ENCODE measurements at places on chromosomes 5 and 9.

DNA sequence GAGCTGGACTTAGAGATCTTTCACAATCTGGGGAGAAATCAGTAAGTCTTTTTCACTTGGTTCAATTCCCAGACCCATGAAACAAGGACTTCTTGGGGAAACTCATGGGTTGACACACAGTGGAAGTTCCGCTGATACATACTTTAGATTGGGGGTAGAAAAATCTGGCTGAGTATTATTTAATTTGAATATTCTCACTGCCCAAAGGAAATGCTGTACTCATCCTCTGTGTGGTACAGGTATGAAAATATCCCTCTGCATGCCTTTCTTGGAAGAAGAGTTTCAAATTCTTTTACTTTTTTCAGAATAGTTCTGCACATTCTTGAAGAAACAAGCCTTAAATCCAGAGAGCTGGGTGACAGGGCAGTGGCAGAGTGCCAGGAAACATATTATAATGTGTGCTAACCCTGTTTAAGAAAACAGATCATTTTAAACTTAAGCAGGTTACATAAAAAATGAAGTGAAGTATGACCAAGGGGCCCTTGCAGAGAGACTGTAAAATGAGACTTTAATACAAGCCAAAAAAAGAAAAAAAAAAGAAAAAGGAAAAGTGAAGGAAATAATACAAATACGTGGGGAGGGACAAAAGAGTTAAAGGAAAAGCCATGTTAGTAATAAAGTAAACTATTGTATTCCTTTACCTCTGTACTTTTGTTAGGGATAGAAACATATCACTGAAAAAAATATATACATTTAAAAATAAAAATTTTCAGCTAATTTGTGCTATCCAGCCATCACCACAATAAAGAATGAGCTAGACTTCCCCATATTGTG lies 173.4 kb upstream of the NR3C1 start:
- no peak for DNase-seq

GRCh38 chr5:163861670-163862069 lies 356.3 kb downstream of the MAT2B start:
- no peak for DNase-seq

DNA sequence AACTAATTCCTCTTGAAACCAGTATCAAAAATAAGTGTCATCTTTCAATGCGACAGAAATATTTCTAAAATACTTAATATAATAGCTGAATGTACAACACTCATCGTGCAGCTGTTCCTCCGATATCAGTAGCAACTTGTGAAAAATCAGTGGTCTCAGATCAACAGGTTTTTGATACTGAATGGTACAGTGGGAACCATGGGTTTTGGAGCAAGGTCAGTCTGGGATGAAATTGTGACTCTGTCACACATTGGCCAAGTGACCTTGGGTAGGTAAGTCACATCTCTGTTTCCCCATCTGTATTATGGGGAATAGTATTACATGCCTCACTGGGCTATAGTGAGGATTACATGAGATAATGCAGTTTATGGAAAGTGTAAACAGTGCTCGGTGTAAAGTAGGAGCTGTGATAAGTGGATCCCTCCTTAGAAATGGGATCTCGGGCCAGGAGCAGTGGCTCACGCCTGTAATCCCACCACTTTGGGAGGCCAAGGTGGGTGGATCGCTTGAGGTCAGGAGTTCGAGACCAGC lies 17.3 kb downstream of the EXOSC2 start:
- DNase-seq: no peak

- DNase-seq: no peak
Measured at GRCh38 chr9:93463638-93464248, 10.4 kb upstream of the FAM120AOS start.

DNA sequence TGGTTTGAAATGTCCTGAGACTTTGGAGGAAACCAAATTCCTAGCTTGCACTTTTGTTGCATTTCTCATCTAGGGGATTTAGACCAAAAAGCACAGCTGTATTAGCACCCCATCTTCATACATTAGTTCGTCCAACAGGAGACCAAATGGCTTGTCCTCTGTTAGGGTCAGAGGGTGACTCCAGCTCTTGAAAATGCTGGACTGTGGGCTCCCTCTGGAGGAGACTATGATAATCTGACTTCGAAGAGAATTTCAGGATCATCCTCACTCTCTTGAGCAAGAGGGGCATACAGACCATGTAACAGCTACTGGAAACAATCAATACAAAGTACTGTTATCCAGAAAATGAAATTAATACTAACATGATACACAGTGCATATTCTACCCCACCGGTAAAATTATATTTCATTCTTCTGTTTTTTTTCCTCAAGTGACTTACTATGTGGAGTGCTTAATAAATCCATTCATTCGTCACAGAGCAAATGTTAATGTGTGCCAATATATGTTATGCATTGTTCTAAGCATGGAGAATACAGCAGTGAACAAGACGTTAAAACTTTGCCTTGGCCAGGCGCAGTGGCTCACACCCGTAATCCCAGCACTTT lies 63.7 kb upstream of the PPP2CA start:
- peak; percentile 4 for DNase-seq

- no peak for DNase-seq
Measured at GRCh38 chr5:137605411-137605810, 106.3 kb upstream of the SPOCK1 start.

DNA sequence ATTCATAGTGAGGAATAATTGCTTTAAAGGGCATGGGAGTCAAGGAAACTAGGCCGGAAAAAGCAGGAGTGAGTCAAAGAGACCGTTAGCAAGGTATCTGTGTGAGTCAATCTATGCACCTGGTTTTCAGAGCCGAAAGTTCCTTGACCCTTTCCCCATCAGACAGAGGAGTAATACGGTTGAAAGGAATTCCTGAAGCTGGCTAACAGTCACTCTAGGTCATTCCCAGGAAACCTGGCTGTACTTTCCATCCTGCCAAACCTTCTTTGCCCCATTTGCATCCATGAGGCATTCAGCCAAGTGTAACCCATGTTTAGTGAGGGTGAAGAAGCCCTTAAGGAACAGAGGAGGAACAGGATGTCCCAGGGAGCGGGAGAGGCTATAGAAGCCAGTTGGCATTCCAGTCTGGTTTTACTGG lies 16.2 kb downstream of the RBM18 start:
- no peak for DNase-seq

DNA sequence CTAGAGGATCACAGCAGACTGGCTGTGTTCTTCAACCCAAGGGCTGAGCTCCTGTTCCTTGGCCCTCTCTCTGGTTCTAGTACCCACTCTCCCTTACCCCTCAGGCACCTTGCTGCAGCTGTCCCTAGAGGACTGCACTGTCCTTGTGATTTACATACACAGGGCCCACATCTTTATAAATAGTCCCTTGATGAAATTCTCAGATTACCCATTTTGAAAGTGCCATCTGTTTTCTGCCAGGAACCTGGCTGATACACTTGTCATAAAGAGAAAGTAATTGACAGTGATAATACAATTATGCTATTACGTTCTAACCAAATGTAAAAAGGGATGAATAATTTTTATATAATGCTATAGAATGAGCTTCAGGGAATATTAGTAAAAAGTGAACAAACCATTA lies 16.5 kb upstream of the SPARC start:
- no peak for DNase-seq

DNA sequence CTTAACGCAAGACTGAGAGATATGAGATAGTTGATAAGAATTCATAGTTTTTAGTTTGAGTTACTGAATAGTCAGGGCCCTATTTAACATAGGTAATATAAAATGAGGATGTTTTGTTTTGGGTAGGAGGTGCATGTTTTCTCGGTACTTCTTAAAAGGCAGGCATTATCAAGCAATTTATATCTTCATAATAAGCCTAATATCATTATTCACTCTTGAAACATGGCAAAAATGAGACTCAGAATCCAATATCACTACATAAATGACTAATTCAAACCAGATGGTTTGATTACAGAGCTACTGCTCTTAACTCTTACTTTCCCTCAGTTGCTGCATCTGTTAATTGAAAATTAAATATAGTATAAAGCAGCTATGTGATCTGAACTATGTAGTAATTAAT lies 2038.7 kb downstream of the EFNA5 start:
- DNase-seq: no peak

All from activated CD8-positive, alpha-beta memory T cell treated with anti-CD3 and anti-CD28 coated beads for 1 hour (primary cell).